Mucosa of descending colon (tissue), 3 donors: ENCODE measurements at places on chromosomes 16 and 17. TPM values are rescaled to one million over a fixed set of nuclear protein-coding genes. Genes with fewer than 3 reads are reported as not detected.
A peak's percentile ranks its signal among the peaks of the same experiment; 100 is the strongest.

The TVP23A gene
- total RNA-seq = 0.14 TPM

The KRT26 gene
- not detected for total RNA-seq

GRCh38 chr16:81615833-81616232 is 163.3 kb upstream of the PLCG2 start:
- no peak for DNase-seq

DNA sequence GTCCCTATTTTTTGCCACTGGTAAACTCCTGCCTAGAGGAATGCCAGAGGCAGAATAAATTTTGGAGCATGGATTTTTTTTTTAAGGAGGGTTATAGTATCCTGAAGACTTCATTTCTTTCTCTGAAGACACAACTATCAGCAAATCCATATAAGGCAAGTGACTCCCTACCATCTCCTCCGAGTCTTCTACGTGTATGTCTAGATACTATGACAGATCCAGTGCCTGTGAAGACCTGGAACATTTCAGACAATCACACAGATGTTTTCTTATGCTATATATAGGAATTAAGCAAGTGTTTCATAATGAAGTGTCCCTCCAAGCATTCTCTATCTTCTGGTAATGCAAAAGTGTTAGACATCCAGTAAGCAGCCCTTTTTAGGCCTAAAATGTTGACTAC is 255.5 kb upstream of the TBX2 start:
- no peak for DNase-seq

DNA sequence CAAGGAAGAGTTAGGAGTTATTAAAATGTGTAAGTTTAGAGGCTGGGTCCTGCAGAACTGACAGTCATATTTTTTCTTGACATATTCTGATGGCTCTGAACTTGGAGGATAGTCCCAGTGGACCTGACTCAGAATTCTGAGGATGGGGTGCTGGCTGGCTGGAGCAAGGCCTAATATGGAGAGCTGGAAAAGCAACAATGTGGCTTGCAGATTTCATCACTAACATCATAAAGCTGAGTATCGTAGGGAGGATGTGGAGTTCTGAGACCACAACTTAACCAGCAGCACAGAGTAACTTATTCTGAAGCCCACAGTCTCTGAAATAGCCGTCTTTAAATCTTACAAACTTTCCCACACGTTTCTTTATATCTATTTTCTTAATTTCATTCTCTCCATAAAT is 2.3 kb downstream of the KRTAP1-5 start:
- no peak for DNase-seq

- no peak for DNase-seq
Observed at GRCh38 chr16:10813099-10813455, 5.5 kb downstream of the TVP23A start.

DNA sequence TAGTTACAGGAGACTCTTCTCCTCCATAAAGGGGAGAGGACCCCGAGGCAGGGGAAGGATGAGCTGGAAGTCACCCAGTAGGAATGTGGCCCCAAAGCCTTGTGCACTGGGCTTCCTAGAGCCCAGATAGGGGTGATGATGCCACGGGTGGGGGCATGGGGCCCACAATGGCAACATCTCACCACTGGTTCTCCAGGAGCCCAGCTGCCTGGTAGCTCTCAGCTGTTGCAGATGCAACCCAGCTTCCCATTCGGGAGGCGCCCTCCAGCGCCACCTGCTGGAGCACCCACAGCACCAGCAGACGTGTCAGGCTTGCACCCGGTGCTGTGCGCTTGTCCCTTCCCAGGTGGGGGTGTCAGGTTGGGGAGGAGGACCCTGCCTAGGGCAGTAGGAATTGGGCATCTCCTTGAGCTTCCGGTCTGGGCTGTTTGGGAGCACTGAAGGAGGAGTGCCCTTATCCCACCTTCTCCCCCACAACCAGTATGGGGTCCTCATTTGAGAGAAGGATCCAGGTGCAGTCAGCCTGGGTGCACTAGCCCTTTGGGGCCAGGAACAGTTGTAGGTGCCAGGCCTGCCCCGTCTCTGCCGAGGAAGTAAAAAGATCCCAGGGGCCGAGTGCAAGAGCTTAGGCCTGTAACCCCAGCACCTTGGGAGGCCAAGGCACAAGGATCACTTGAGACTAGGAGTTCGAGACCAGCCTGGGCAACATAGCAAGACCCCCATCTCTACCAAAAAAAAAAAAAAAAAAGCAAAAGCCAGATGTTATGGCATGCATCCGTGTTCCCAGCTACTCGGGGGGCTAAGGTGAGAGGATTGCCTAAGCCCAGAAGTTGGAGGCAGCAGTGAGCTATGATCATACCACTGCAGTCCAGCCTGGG is 14.4 kb downstream of the CDIPT start:
- DNase-seq = peak; percentile 82

DNA sequence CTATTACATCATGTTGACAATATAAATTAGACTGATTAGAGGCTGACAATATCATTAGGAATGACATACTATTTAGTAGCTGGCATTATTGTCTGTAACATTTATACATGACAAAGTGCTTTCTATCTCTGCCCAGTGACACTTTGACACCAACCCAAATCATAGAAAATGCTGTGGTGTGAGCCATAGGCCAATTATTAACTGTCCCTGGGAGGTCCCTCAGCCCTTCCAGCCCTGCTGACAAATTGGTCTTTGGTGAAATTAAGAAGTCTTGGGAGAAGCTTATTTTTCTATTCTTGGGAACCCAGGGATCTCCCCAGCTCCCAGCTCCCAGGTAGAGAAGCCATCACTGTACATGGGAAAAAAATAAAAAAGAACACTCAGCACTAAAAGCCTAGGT is 179.6 kb downstream of the AIPL1 start:
- DNase-seq = no peak

DNA sequence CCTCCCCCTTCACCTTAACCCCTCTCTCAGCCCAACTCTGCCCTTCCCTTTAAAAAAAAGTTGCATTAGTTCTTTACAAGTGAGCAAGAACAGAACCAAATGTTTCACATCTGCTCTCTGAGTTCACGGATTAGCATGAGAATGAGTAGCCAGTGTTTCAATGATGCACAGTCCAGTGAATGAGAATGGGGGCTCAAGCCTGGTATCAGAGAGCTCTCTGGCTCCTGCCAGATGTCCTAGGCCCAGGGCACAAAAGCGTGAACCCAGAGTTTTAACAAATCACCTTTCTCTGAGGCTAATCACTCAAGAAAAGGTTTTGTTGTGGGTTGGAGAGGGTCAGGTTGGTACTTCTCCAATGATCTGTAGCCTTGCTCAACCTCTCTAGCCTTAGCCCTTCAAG is 41.5 kb upstream of the HS3ST3A1 start:
- DNase-seq = no peak

DNA sequence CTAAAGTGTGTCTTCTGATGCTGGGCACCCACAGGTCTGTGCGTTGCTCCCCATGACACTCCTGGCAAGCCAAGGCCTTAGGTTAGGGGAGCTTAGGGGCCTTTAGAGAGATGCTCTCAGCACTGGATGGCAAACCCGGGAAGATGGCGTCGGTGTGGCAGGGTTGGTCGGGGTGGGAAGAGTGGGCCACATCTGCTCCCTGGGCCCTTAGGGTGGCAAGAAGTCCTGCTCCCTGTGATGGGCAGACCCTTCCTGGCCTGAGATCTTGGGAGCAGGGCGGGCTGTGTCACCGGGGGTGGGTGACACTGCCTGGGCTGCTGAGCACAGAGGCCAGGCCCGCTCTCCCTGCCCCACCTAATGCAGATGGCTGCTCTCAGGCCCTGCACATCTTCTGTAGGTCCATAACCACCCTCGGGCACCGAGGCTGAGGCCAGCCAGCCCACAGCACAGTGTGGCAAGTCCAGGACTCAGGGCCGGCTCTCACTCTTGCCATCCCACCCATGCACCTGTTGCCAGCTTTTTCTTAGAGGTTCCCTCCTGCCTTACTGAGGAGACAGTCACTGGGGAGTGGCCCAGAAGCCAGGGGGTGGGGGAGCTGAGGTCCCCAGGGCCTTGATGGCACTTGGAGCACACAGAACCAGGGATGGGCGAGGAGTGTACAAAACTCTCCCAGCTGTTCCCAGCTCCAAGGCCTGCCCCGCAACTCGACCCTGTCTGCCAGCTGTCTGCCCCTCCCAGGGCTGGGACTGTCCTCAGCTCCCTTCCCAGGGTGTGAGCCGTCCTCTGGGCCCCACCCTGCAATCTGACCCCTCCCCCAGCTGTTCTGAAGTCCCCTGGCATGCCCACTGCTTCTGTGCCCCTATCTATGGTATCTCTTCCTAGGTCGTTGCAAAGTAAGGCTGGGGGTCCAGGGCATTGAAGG is 4.4 kb upstream of the MTSS2 start:
- DNase-seq = peak; percentile 82

GRCh38 chr16:79980650-79981521 is 380.3 kb upstream of the MAF start:
- no peak for DNase-seq

GRCh38 chr17:78197147-78197832 is 10.1 kb downstream of the AFMID start:
- DNase-seq = no peak

- no peak for DNase-seq
Observed at GRCh38 chr17:18006495-18007239, 32.3 kb downstream of the ATPAF2 start.
